CD8-positive, alpha-beta T cell (primary cell): ENCODE measurements at places on chromosomes 7 and 10.
A peak's percentile ranks its signal among the peaks of the same experiment; 100 is the strongest.

GRCh38 chr10:74063256-74063655 lies 65.3 kb downstream of the VCL start:
- no peak for DNase-seq

DNA sequence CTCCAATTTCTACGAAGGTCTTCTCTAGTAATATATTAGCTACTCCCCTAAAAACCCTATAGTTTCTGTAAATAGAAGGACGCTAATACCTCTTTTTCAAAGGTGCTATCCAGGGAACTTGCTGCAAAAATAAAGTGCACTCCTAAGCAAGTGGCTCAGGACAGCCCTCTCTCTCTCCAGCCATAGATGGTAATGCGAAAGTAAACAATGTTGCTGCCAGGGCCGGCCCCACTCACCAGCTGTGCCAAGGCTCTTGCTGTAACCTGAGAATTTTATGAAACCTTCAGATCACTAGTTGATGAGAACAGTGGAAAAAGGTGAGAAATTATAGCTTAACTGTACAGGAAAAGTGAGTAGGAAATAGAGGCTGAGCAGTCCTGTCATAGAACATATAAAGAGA lies 10.9 kb upstream of the TAS2R39 start:
- DNase-seq = no peak

DNA sequence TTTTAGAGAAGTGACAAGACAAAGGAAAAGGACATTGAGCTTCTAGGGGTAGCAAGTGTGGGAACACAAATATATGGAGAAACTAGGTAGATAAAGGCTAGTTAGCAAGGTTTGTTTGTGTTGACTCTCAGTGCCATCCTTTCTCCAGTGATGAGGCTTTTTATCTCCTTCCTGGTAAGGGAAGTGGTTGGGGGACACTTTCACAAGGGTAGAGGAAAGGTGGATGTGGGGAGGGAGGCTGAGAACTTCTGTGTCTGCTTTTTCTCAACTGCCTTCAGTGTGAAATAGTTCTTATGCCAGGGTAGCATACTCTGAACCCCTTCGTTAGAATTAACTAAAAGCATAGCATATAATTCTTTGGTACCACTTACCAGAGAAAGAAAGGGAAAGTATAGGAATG lies 93.0 kb upstream of the STRIP2 start:
- no peak for DNase-seq

DNA sequence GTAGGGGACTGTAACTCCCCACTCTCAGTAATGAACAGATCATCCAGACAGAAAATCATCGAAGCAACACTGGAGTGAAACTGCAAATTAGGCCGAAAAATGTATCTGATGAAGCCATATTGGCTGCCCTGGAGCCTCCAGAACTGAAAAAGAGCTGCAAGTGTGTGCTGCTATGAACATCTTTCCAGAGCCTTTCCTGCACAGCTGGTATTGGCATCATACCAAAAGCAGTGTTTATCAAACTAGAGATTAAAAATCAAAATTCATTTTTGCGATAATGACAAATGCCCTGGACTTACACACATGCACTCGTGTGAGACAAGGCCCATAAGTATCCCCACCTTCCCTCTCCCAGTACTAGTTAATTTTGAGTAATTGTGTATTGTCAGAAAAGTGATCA lies 6.8 kb upstream of the CLDN12 start:
- no peak for DNase-seq

DNA sequence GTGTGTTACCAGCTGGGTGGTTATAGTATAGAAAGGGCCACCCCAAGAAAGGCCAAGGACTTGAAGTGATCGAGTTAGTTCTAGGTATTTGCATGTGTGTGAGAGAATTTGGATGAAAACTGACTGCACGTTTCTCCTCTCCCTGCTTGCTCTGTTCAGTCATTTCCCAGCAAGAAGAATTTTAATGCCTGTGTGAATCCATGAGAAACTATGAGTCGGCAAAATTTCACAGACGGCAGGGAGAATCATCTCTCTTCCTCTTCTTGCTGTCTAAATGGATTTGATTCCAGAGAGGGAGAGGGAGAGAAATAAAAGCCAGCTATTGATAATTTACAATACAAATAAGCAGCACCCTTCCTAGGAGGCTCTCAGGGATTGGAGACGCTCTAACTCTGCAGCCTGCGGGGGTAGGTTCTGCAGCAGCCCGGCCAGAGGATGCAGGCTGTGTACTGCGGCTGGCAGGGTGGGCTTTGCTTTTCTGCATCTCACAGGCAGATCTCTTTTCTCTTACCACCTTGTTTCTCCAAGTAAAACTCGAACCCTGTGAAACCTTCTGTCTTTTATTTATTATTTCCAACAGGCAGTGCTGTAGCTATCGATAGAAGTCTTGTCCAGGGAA lies 183.6 kb downstream of the TCF7L2 start:
- no peak for DNase-seq

DNA sequence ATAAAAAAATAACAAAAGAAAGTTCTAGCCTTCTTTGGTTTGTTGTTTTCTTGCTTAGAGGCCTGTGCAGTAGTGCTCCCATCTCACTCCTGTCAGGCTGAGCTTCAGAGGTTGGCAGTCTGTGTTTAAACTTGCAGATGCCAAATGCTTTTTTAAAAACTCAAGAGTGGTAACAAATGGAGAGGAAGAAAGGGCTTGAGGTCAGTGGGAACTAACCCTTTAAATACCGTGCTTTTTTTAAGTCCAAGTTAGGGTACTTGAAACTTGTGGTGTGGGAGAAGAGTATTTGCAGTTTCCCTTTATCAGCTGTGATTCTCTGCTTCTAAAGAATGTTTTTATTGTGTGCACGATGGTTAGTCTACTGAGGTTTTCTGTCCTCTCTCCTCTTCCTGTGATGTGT lies 29.4 kb downstream of the ZRANB1 start:
- DNase-seq = no peak

- no peak for DNase-seq
Measured at GRCh38 chr7:48170506-48170905, 752 bp upstream of the ABCA13 start.

GRCh38 chr10:123563581-123563855 lies 102.6 kb upstream of the GPR26 start:
- DNase-seq = no peak

DNA sequence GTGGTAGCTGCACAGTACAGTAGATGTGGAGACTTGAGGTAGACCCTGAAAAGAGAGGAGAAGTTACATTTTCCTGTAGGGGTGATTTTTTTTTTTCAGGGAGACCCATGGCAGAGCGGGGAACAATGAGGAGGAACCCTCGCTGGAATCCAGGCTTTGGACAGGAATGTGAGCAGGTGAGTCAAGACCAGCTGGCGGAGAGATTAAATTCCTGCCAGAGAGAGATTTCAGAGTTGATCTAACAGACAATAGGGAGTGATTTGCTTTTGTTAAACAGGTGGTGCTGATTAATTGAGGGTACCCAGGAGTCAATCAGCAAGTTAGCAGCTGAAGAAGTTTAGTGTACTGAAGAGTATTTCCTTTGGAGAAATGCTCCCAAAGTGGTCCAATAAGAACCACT lies 41.6 kb upstream of the MINDY3 start:
- DNase-seq = no peak

GRCh38 chr10:89332123-89332633 lies 4.4 kb downstream of the IFIT3 start:
- peak; percentile 36 for DNase-seq

DNA sequence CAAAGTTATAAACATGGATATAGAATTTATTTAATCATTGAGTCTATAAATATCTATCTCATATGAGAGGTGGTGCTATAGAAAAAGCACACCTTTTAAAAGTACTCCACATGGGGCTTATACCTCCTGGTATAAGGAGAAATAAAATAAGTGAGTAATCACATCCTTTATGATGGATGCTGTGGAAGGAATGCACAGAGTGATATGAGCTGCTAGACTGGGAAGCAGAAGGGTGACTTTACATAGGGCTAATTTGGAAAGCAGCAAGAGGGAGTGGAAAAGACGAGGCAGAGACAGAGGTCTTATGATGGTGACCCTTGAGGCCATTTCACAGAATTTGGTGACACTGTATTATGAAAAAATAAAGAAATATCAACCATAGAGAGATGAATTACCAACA lies 59.4 kb upstream of the AHR start:
- DNase-seq = no peak

DNA sequence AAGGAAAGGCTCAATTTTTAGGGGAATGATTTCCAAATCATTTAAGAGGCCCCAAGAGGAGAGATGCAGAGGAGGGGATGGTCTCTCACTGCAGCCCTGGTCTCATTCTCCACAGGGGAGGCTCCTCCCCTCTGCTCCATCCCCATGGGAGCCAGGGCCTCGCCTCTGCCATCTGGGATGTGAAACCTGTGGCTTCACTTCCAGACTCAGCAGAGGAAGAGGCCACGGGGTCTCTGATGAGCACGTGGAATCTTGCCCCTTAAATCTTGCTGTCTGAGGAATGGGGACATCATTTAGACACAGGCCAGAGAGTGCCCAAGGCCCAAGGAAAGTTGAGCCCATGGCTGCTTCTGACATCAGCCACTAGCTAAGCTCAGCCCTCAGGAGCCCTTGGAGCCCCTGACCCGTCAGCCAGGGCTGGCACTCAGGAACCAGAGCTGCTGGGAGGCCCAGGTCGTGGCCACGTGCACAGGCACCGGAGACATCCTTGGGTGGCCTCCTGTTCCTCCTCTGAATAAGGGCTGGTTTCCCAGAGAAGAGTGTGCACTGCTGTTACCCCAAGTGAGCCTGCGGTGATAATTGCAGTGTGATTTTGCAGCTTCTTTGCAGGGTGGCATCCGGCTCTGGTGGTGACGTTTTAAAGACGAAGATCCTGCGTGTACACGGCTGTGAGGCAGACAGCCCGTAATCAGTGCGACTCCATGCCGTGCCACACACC lies 50.5 kb downstream of the VIPR2 start:
- DNase-seq = no peak

- no peak for DNase-seq
Measured at GRCh38 chr7:12687718-12688171, 312 bp downstream of the ARL4A start.

DNA sequence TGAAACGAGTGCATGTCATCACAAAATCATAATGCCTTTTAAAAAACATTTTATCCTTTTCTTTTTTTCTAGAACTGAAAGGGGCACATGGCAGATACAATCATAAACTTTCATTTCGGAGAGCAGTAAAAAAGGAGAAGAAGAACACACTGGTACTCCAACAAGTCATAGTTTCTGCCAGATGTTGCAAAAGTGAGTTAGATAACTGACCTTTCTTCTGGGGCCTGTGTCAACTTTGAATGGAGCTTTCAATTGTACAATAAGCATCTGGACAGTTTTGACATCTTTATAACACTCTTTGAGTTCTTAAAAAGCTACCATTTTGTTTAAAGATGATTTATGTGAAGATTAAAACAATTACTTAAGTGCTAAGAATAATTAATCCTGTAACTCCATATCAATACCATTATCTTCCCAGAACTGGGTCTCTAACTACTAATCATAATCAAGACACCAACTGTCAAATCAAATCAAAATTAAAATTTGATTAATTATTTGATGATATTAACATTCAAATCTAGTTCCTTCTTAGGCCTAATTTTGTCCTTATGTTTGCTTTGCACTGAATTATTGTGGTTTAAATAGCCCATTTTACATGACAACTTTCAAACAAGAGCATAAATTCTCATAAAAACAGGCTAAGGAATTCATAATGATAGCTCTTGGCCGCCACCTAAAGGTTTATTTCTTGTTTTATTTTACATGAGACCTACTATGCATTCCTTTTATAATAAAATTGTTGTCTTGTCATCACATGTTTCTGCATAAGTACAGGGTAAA lies 19.5 kb upstream of the ITGB8 start:
- peak; percentile 40 for DNase-seq

DNA sequence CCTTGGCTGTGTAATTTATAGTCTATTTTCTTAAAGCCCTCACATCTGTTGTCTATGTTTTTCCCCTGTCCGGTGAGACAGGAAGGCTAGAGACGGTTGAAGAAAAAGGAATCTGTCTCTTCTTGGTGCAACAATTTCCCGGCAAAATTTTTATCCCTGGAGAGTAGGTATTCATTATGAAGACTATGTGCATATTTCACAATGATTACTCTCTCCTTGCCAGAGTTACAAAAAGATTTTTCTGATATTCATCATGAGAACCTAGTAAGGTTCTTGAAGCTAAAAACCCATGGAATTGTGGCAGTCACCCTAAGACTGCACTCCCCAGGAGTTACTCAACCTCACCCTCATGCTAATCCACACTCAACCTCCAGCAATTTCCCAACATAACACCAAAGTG lies 55.0 kb upstream of the GHITM start:
- DNase-seq = no peak

DNA sequence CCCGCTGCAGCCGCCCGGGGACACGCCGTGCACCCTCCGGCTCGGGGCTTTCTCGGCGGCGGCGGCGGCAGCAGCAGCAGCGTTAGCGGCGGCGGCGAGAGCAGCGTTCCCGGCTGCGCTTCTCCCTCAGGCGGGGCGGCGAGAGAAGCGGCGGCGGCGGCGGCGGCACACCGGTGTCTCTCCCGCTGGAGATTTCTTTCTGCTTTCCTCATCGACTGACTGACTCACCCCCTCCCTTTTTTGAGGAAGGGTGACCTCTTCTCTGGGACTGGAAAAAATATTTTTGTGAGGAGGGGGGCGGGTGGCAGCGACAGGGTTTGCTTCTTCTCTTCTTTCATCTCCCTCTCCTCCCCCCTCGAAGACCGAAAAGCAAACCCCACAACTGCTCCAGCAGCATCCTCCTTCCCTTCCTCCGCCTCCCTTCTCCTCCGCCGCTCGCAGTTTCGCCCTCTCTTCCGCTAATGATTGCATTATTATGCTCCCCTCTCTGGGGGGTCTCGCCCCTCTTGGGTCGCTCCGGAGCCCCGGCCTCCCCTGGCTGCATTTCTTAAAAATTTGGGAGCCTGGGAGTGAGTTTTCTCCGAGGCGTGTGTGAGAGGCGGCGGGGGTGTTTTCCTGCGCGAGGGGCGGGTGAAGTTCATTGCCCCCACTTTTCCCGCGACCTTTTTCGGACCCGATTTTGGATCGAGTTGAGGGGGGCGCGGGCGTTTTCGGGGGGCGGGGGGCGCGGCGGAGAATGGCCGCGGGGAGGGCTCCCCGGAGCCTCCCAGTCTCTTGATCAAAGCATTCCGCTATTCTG lies 411 bp downstream of the AUTS2 start:
- no peak for DNase-seq

GRCh38 chr7:98866351-98866750 lies 3.5 kb downstream of the TMEM130 start:
- no peak for DNase-seq

DNA sequence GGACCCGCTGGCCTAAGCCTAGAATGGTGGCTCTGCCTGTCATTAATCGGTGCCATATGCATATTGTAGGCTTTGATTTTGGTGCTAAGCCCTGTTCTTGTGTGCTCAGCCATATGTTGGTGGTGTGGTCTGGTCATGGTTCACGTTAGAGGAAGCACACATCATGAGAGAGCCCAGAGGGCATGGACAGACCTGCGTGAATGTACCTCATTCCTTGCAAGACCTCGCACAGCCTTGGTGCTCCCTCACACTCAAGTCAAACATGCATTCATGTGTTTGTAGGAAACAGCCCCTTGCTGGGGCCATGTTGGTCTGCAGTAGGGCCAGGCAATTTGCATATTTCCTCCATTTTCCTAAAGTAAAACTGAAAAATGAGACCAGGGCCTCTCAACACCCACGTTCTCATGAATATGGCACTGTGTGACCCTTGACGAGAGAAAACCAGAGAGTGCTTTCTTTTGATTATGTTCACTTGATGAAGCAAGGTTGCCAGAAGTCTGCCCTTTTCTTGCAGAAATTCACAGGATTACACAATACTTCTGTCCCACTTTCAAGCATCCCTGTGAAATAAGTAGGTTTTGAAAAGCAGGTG lies 268.7 kb downstream of the CELF2 start:
- no peak for DNase-seq

GRCh38 chr7:137313201-137313600 lies 30.3 kb downstream of the PTN start:
- no peak for DNase-seq

GRCh38 chr10:4765428-4765827 lies 60.6 kb upstream of the AKR1E2 start:
- no peak for DNase-seq
